A549 treated with dexamethasone at 1 μM for 4 hours (cell line): ENCODE measurements at places on chromosomes 7 and 10. TPM values are rescaled to one million over a fixed set of nuclear protein-coding genes. Genes with fewer than 3 reads are reported as not detected.

PFKP gene
- 458 to 628 TPM (median 588 TPM) in 5 replicates for total RNA-seq

THSD7A gene
- total RNA-seq = 1.8 to 4.0 TPM (median 2.3 TPM) in 5 replicates

CCAR1 gene
- 71.1 to 76.7 TPM (median 73.7 TPM) in 5 replicates for total RNA-seq

ZNF239 gene
- 2.0 to 2.4 TPM (median 2.1 TPM) in 5 replicates for total RNA-seq

PPP1R9A gene
- 2.4 to 4.9 TPM (median 4.2 TPM) in 5 replicates for total RNA-seq

COL13A1 gene
- total RNA-seq = 0.09 to 0.37 TPM (median 0.21 TPM) in 5 replicates

NCAPG2 gene
- 31.8 to 43.6 TPM (median 39.1 TPM) in 5 replicates for total RNA-seq

CPN1 gene
- 0.19 to 0.54 TPM (median 0.36 TPM) in 5 replicates for total RNA-seq

ABCB4 gene
- 0.02 to 0.12 TPM (median 0.04 TPM) in 3 of 5 replicates, not detected in the others for total RNA-seq

CPXM2 gene
- not detected in 5 replicates for total RNA-seq

CDH23 gene
- total RNA-seq = 2.0 to 3.2 TPM (median 2.6 TPM) in 5 replicates

IFIT1B gene
- not detected in 5 replicates for total RNA-seq

AKR1C8 gene
- 0.07 to 0.14 TPM (median 0.08 TPM) in 5 replicates for total RNA-seq

IKZF1 gene
- not detected in 5 replicates for total RNA-seq

LLCFC1 gene
- total RNA-seq = not detected in 5 replicates
